ENCODE measurements at places on chromosomes 12 and 14.

GRCh38 chr12:95473231-95473883 is 595 bp upstream of the METAP2 start:
- peak; percentile 27 for DNase-seq

DNA sequence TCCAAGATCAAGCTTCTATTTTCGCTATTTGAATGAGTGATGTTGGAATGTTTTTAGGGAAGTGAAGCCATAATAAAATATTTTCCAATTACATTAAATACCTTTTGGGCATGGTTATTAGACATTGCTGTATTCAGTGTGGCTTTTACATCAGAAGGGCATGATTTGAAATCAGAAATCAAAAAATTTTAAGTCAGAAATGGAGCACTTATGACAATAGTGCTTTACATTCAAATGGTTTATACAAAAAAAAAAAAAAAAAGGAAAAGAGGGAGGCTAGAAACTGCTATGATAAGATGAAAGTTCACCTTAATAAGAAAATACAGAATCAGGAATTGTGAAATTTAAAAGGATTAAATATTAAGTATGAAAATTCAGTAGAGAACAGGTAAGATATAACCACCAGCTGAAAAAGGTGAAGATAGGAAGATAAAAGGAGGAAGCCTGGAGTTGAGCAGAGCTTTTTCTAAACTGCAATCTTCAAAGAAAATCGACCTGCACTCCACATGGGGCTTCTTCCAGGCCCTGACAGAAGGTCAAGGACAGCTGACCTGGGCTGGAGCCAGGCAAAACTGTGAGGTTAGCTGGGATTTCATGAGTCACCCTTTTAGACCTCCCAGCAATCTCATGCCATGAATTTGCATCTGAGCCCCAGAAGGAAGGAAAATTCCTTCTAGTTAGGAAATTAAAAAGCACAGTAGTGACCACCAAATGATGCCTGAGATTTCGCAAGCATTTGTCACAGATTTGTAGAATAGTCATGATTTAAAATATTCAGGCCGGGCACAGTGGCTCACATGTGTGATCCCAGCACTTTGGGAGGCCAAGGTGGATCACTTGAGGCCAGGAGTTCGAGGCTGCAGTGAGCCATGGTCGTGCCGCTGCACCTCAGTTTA is 23.4 kb upstream of the BMP4 start:
- no peak for DNase-seq

DNA sequence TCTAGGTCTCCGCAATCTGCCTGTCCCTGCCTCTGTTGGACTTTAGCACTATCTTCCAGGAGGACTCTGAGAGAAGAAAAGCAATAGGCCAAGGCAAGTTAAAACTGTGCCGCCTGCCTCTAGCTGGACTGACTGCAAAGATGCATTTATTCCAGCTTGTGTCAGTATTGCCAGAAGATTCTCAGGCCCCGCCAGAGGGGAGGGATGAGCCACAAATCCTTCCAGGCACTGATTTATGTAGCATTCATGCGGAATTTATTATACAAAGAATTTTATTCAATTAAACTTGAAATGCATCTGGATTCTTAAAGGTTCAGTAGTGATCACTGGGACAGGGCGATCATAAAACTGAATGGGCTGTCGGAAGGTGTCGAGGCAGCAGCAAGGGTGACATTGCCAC is 19.8 kb downstream of the MMAB start:
- no peak for DNase-seq

DNA sequence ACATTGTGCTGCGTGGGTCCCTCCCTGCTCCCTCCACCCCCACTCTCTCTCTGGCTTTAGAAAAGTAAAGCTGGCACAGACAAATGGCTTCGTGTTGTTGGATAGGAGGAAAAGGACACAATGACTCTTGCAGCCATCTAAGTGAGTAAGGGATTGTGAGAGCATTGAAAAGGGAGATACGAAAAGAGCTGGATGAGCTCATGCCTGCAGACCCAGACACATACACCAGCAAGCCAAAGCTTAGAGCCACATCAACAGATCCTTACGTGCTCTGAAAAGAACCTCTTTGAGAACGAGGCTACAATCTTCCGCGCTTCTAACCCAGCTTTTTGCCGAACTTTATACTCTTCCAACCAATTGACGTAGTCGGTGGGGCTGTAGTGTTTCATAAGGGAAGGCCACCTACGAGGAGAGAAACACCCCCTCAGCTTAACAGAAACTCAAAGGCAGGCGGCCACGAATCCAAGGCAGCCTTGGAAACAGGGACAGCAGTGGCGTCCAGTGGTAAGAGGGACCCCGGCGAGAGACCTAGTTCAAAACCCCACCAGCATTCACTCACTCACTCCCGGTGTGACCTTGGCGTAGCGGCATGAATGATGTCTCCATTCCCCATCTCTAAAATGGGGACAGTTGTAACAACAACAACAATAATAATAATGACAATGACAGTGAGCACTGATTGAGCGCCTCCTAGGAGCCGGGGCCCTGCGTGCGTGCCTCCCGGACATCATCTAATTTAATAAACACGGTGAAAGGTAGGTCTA is 1.1 kb downstream of the FBXO21 start:
- DNase-seq = no peak

- DNase-seq = no peak
Observed at GRCh38 chr12:100359248-100359647, 2.4 kb downstream of the SLC17A8 start.
